ENCODE measurements at places on chromosomes 3 and 15.
A peak's percentile ranks its signal among the peaks of the same experiment; 100 is the strongest.

- DNase-seq: no peak
Measured at GRCh38 chr3:159150180-159150579, 348.3 kb downstream of the MFSD1 start.

- DNase-seq: no peak
Measured at GRCh38 chr3:94115482-94115881, 52.6 kb downstream of the NSUN3 start.

GRCh38 chr3:195889870-195890295 lies 18.5 kb downstream of the TNK2 start:
- no peak for DNase-seq

DNA sequence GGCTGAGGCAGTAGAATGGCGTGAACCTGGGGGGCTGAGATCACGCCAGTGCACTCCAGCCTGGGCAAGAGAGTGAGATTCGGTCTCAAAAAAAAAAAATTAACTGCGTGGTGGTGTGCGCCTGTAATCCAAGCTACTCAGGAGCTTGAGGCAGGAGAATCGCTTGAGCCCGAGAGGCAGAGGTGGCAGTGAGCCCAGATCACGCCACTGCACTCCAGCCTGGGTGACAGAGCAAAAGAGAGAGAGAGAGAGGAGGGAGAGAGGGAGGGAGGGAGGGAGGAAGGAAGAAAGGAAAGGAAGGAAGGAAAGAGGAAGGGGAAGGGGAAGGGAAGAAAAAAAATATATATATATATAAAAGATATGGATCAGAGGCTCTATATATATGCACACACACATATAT lies 6.0 kb downstream of the TM4SF19 start:
- DNase-seq: no peak

DNA sequence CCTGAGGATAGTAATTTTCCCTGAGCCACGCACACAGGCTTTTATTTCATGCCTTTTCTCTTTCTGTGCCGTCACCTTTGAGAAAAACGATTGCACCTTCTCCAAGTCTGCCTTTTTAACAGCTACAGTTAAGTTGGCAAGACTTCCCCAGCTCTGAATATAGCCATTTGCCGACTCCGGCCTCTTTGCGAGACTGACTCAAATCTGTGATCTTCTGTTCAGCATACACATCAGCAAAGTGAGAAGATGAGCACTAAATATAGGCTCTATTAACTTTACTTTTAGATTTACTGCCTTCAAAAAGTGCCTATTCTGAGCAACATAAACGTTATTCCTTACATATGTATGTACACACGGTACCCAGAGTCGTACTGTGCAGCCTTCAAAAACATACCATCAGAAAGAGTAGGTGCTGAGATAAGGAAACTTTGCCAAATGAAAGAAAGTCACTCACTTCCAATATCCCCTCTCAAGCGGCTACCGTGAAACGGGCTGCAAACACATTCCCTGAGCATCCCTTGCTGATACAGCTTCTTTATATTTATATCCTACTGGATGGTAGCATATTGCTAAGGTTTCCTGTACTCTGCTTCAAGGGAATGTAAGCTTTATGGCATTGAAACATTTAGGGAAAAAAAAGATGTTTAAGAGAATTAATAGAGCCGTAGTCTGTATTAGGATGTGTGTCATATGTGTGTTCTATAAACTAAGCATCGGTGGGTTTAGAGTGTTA lies 283.3 kb upstream of the TPRG1 start:
- no peak for DNase-seq

DNA sequence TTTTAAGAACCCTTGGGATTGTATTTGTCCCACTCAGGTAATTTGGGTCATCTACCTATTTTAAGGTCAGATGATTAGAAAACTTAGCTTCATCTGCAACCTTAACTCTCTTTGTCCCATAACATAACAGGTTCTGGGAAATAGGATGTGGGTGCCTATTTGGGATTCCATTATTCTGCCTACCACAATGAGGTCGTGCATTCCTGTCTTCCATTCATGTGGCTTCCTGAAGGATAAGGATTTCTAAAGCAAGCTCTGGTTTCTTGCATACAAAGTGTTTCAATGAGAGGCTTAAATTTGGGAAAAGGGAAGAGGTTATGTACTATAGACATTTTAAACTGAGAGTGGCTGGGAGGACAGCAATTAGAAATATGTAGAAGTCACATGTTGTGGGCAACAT lies 190.3 kb downstream of the MCTP2 start:
- no peak for DNase-seq

GRCh38 chr15:39488516-39488915 lies 92.4 kb upstream of the THBS1 start:
- no peak for DNase-seq

GRCh38 chr3:141086188-141086587 lies 35.0 kb downstream of the SPSB4 start:
- no peak for DNase-seq

GRCh38 chr3:39346785-39347585 lies 17.5 kb downstream of the CCR8 start:
- DNase-seq: no peak

DNA sequence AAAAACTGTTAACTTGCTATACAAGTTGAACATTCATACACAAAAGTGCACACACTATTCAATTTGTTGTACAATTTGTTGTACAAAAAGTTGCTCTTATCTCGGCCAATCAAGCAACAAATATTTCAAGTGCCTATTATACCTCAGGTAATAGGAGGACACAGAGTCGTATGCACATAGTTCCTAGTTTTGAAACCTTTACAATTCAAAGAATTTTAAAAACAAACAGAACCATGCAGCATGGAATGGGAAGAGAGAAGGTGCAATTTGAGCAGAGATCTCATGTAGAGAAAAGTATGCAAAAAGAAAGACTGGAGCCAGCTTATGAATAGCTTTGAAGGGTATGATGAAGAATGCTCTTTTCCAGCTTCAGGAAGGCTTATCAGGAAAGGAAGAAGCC lies 46.5 kb upstream of the ARPP19 start:
- no peak for DNase-seq

DNA sequence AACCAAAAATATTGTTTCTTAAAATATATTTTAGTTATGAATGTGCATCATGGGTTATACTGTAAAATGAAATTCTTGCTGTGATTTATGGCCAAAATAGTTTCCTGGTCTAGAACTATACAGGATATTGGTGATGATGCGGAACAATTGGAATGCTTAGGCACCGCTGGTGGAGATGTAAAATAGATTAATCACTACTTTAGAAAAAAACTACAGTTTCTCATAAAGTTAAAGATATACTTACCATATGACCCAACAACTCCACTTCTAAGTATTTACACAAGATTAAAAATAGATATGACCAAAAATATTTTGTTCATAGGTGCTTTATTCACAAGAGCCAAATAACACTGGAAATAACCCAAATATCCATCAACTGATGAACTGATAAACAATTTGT lies 126.7 kb downstream of the TUSC7 start:
- DNase-seq: no peak

DNA sequence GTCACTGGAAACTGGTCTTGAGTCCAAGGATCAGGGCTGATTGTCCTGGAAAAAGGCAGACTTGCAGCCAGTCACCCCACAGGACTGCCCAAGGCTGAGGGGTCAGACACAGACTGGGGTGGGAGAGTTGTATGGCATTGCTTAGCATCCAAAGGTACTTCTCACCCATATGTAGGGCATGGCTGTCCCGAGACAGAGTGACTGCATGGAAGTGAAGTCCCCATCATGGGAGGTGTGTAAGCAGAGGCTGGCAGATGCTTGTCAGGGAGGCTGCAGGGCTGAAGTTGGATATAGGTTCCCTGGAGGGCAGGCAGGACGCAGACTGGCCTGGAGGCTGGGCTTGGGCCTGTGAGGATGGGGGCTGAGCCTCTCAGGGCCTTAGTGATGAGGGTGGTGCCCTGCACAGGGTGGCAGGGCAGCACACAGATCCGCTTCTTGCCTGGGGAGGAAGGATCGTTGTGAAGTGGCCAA lies 31.1 kb downstream of the PSTPIP1 start:
- peak; percentile 6 for DNase-seq

GRCh38 chr15:88637841-88638625 lies 783 bp upstream of the ISG20 start:
- no peak for DNase-seq

- DNase-seq: no peak
Measured at GRCh38 chr3:15633766-15634598, 32.4 kb downstream of the BTD start.

All from activated CD4-positive, alpha-beta memory T cell treated with anti-CD3 and anti-CD28 coated beads for 36 hours (primary cell).